ENCODE measurements at places on chromosomes 4 and X.

- H3K27me3 ChIP-seq, result no peaks in the 10 kb centered on the region
- no peak for DNase-seq
- H3K4me1 ChIP-seq, result no peaks in the 10 kb centered on the region
- no peak overlapping the region for H3K4me3 ChIP-seq
- no peaks in the 10 kb centered on the region for H3K36me3 ChIP-seq
Measured at GRCh38 chr4:19944806-19945205, 306.9 kb upstream of the SLIT2 start.

- H3K36me3 ChIP-seq, result no peaks in the 10 kb centered on the region
- no peak for DNase-seq
- no peak overlapping the region for H3K27ac ChIP-seq
- no peaks in the 10 kb centered on the region for H3K4me1 ChIP-seq
Measured at GRCh38 chrX:13285229-13285628, 34.6 kb downstream of the ATXN3L start.

DNA sequence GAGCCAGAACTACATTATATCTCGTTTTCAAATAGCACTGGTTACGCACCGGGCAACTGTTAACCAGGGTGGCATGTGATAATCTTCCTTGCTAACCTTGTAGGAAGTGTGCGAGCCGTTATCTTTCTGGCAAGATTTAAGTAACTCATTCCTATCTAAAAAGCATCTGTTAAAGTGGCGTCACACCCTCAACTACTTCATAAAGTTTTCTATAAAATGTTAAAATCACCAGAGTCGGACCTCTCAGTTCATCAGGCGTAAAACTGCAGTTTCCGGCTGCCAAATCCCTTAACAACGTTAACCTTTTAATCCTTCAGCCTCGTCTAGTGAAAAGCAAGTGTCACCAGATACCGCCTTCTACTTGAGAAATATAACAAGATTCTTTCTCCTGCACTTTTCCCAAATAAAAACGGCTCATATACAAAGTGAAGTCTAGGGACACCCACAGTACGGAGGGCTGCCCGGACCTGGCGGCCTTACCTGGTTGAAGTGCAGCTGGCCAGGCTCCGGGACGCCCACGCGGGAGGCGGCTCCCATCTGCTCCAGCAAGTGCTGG, 1.2 kb downstream of the SLC39A8 start:
- peaks cover 42% of the 10 kb centered on the region for H3K4me1 ChIP-seq
- DNase-seq, result no peak
- H3K4me3 ChIP-seq, result peak overlapping the region; percentile 83
- H3K27ac ChIP-seq, result peak overlapping the region; percentile 93
- no peaks in the 10 kb centered on the region for H3K36me3 ChIP-seq

DNA sequence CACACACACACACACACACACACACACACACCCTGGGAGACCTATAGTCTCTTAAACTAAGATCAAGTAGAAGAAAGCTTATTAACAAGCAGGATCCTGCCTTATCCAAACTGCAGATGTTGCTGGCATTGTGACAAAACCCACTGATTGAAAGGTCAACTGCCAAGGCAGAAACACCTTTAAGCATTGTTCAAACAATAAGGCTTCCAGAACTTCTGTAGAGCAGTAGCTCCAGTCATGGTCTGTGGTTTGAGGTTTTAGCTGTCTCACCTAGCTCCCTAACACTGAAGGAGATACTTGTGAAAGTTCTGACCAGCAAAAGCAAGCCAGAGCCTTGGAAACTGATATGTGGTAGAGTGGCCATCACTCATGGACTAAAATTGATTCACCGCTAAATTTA, 59.8 kb downstream of the PTCHD1 start:
- no peaks in the 10 kb centered on the region for H3K27me3 ChIP-seq
- no peaks in the 10 kb centered on the region for H3K36me3 ChIP-seq
- H3K4me1 ChIP-seq, result no peaks in the 10 kb centered on the region
- DNase-seq, result no peak
- no peak overlapping the region for H3K27ac ChIP-seq

DNA sequence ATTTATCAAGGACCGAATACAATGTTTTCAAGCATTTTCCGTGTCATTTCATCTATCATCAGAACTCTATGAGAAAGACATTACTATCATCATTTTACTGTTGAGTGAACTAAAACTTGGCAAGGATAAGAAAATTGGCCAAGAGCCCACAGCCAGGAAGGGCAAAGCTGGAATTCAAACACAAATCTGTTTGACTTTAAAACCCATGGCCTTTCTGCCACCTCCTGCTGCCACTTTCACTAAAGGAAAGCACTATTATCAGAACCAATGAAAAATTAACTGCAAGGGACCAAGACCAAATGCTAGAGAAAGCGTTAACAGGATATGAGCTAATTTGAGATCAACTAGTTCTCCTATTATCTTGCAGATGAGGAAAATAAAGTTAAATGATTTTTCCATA, 2759.2 kb downstream of the ARAP2 start:
- no peaks in the 10 kb centered on the region for H3K36me3 ChIP-seq
- no peak overlapping the region for H3K4me3 ChIP-seq
- no peak for DNase-seq
- H3K27ac ChIP-seq, result no peak overlapping the region
- H3K4me1 ChIP-seq, result no peaks in the 10 kb centered on the region

- H3K4me3 ChIP-seq, result no peak overlapping the region
- H3K36me3 ChIP-seq, result no peaks in the 10 kb centered on the region
- no peaks in the 10 kb centered on the region for H3K4me1 ChIP-seq
- no peaks in the 10 kb centered on the region for H3K27me3 ChIP-seq
- H3K27ac ChIP-seq, result no peak overlapping the region
Measured at GRCh38 chr4:103996064-103996463, 276.3 kb upstream of the TACR3 start.

- no peak overlapping the region for H3K4me3 ChIP-seq
- H3K27ac ChIP-seq, result no peak overlapping the region
- DNase-seq, result no peak
- no peaks in the 10 kb centered on the region for H3K27me3 ChIP-seq
- H3K4me1 ChIP-seq, result no peaks in the 10 kb centered on the region
- no peaks in the 10 kb centered on the region for H3K36me3 ChIP-seq
Measured at GRCh38 chr4:176102414-176103063, 36.9 kb downstream of the WDR17 start.

DNA sequence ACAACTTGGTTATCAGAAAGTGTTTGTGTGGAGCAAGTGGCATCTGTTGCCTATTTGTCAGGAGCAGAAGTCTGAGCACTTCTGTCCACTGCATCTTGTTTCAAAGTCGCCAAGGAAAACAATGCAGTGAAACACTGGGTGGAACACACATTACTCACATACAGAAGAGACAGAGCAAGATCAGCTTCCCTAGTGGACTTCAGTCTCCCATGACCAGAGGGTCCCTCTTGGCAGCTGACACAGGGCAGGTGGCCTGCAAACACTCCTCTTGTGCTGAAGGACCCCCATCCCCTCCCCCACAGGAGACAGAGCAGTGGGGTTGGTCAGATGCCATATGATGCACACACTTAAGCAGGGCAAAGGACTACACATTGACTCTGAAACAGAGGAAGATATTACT, 3.6 kb upstream of the BBS12 start:
- DNase-seq, result no peak
- no peaks in the 10 kb centered on the region for H3K27me3 ChIP-seq
- H3K36me3 ChIP-seq, result no peaks in the 10 kb centered on the region
- H3K4me1 ChIP-seq, result peaks cover 7% of the 10 kb centered on the region
- H3K27ac ChIP-seq, result no peak overlapping the region

DNA sequence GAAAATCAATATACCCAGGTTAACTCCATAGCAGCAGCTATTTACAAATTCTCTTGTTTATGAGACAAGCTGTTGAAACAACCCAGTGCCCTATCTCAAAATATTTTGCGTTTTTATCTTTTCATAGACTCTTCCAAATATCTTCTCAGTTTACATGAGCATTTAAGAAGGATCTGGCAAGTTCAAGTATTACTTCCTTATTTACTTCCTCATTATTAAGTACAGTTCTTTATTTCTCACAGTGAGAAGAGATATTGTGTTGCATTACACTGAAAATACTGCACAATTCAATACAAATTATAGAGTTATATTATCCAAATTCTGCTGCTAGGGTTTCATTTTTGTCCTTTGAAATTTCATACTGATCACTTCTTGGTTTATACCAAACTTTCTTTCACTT, 43.6 kb upstream of the UCP1 start:
- no peak overlapping the region for H3K27ac ChIP-seq
- H3K27me3 ChIP-seq, result no peaks in the 10 kb centered on the region
- no peak overlapping the region for H3K4me3 ChIP-seq
- no peaks in the 10 kb centered on the region for H3K4me1 ChIP-seq

DNA sequence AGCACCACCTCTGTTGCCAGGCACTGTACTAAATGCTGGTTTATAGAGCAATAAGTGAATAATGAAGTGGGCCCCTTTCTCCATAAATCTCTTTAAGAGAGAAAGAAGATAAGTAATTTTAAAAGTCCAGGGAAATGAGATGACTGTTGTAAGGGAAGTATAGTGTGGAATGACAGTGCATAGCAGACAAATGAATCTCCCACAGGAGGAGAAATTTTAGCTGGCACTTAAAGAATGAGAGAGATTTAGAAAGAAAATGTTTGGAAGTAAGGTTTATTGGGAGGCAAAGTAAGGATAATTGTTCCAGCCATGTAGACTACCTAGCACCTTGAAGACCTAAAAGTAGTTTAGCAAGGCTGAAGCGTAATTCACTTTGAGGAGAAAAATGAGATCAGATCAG, 1081.1 kb upstream of the PABPC4L start:
- H3K4me3 ChIP-seq, result no peak overlapping the region
- H3K27ac ChIP-seq, result no peak overlapping the region
- no peaks in the 10 kb centered on the region for H3K27me3 ChIP-seq
- no peak for DNase-seq
- no peaks in the 10 kb centered on the region for H3K36me3 ChIP-seq
- H3K4me1 ChIP-seq, result no peaks in the 10 kb centered on the region

DNA sequence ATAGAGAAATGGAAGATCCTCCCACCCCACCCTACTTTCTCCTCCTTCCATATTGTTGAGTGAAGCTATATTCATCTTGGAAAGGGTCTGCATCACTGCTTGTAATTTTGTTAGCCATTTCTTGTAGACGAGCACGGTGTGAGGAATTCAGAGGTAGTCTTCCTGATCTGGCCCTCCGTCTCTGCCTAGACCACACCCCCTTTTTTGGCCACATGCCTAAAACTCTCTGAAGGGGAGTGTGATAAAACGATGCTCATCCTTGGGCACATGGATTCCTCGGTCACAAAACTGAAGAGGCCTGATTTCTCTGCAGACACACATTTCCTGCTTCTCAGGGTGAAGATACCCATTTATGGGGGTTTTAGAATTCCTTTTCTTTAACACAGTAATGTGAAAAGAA, 182.8 kb downstream of the LARP7 start:
- no peaks in the 10 kb centered on the region for H3K4me1 ChIP-seq
- H3K4me3 ChIP-seq, result no peak overlapping the region
- no peaks in the 10 kb centered on the region for H3K27me3 ChIP-seq
- DNase-seq, result no peak
- H3K27ac ChIP-seq, result no peak overlapping the region

DNA sequence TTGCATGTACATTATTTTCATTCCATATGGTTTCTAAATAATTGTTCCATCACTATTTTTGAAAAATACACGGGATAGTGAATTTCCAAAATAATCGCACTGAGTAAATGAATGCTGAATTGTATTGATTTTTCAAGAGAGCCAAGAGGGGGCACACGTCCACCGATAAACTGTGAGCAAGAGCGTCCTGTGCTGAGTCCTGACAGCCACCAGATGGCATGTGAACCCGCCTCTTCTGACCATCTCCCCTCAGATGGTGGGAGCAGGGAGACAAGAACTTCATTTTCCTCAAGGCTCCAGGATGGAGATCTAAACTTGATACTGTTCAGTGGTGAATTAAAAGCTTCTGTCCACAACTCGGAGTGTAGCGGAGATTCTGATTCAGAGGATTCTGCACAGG, 30.6 kb upstream of the IL9R start:
- no peak overlapping the region for H3K27ac ChIP-seq
- no peak overlapping the region for H3K4me3 ChIP-seq
- no peak for DNase-seq
- H3K27me3 ChIP-seq, result no peaks in the 10 kb centered on the region

DNA sequence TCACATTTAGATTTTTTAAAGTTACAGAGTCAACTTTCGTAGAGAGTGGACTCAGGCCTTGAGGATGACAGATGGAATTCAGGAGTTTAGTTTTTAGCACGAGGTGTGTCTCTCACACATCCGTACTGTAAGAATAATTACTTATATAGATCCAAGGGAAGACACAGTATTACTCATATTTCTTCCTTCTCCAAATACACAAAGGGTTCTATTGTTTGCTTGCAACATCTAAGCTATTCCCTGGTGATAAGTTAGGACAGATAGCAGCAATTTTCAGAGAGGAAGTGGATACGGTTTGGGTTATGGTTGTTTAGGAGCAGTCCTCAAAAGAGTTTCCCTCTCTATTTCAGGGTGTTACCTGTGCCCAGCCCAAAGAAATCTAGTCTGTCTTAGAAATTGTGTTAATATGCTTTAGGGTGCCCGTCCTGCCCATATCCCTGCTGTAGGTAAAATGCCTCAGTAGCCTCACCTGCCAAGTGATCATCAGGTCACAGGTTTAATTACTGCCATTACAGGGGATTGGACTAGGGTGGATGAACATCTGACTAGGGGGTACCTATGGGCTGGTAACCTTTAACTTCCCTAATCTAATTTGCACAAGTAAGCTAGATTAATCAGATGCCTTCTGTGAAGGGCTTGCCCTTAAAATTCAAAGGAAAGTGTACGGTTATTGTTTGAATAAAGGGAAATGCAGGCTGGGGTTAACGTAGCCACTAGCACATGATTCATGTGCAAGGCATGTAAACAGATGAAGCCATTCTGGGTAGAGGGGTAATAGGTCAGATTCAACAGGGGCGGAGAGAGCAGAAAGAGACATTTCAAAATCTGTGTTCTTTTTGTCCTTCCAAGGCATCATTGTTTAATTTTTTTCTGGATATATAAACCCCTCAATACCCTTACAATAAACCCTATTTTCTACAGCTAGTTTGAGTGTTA, 8.7 kb upstream of the PPP3CA start:
- H3K27ac ChIP-seq, result no peak overlapping the region
- no peaks in the 10 kb centered on the region for H3K4me1 ChIP-seq
- no peak for DNase-seq

GRCh38 chr4:77922158-77923094, 59.8 kb downstream of the MRPL1 start:
- H3K36me3 ChIP-seq, result peaks cover 4% of the 10 kb centered on the region
- H3K27ac ChIP-seq, result no peak overlapping the region
- no peaks in the 10 kb centered on the region for H3K27me3 ChIP-seq

DNA sequence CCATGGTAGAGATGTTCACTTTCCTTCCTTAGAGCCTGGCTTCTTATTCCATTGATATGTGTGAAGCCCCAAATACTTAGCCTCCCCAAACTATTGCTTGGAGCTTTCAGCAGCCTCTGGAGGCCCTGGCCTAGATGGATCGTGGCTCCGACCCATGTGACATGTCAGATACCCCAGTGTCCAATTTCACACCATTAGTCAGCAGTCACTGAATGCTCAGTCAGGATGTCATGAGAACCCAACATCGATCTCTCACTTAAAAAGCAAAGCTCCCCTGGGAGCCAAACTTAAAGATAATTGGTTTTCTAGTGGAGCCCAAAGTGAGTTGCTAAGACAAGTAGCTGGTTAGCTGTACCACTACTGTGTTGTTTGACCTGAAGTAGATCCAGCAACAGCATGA, 41.6 kb upstream of the IGSF1 start:
- no peaks in the 10 kb centered on the region for H3K36me3 ChIP-seq
- no peak for DNase-seq
- no peaks in the 10 kb centered on the region for H3K4me1 ChIP-seq
- no peak overlapping the region for H3K27ac ChIP-seq
- H3K27me3 ChIP-seq, result no peaks in the 10 kb centered on the region

GRCh38 chr4:60581919-60582536, 618.1 kb upstream of the ADGRL3 start:
- H3K27me3 ChIP-seq, result no peaks in the 10 kb centered on the region
- H3K4me3 ChIP-seq, result no peak overlapping the region
- no peak overlapping the region for H3K27ac ChIP-seq
- H3K36me3 ChIP-seq, result no peaks in the 10 kb centered on the region
- DNase-seq, result no peak

Measured in CD8-positive, alpha-beta memory T cell (primary cell).